ENCODE measurements at places on chromosomes 5 and 9.

GRCh38 chr5:39717176-39717897 lies 292.6 kb upstream of the DAB2 start:
- no peak for DNase-seq

DNA sequence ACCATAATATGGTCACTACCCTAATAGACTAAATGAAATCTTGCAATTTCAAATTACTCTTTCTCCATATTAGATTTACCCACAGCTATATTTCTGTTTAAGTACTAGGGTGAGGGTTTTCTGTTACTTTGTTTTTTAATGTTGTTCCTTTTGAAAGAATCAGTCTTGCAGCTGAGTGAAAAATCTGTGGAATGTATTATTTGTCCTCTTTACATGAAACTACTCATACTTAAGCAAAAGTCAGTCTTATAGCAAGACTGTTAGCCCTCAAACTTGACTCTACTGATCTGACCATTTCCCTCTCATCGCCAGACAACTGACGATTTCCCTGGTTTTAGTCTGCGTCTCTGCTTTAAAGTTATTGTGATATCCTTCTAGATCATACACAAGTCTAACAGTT lies 84.0 kb downstream of the PIK3R1 start:
- no peak for DNase-seq

DNA sequence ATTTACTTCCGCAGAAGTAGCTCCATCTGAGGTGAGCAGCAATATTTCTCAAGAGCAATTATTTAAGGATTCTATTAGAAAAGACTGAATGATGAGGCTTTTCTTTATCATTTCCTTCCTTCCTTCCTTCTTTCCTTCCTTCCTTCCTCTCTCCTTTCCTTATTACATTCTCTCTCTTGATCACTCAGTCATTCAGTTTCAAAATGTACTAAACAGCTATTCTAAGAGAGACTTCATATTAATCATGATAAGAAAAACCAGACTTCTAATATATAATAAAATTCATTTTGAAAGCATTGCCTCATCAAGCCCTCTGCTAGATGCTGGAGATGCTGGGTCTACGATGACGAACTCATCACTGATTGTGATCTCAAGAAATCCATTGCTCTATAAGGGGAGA lies 30.4 kb upstream of the PAPPA start:
- no peak for DNase-seq

DNA sequence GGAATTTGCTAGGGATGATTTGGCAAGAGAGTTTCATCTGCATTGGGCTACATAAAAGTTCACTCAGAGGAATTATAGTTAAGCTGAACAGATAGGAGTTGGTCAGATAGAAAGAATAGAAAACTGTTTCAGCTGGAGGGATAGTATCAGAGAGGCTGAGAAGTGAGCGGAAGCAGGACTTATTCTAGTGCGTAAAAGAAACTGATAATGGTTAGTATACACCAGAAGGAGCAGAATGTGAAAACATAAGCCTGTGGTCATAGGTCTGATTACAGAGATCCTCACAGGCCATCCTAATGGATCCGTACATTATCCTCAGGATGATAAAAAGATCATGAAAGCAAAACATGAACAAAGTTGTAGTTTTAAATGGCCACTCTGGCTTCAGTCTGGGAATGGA lies 585.2 kb downstream of the BRINP1 start:
- no peak for DNase-seq

DNA sequence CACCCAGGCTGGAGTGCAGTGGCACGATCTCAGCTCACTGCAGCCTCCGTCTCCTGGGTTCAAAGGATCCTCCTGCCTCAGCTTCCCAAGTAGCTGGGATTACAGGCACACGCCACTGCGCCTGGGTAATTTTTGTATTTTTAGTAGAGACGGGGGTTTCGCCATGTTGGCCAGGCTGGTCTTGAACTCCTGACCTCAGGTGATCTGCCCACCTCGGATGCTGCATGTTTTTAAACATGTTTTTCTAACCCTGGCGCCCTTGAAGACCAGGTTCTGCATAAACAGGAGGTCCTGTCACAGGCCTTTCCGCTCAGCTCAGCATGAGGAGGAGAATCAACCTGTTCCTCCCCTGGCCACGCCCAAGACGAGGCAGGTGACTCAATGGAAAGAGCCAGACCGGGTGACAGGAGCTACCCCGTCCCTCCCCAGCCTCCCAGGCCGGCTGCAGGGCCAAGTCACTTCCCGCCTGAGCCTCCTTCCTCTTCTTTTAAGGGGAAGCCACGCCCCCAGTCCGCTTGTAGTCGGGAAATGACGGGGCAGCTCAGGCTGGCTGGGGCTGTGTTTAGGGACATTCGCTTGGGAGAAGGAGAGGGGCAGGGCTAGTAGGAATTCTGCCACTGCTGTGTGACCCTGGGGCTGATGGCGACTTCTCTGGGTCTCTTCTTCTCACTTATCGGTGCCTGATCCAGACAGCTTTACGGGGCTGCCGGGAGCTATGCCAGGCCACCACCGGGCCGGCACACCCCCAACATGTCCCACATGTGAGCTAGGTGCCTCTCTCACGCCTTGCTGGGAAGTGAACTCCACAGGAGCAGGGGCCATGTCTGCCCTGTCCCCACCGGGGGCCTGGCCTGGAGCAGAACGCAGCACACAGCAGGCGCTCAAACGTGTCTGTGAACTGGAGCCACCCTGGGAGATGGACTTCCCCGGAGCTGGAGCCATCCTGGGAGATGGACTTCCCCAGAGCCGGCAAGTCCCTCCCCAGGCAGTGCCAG lies 6.1 kb downstream of the NOTCH1 start:
- peak; percentile 12 for DNase-seq

GRCh38 chr5:55713871-55714270 lies 1.7 kb upstream of the SLC38A9 start:
- DNase-seq = no peak

DNA sequence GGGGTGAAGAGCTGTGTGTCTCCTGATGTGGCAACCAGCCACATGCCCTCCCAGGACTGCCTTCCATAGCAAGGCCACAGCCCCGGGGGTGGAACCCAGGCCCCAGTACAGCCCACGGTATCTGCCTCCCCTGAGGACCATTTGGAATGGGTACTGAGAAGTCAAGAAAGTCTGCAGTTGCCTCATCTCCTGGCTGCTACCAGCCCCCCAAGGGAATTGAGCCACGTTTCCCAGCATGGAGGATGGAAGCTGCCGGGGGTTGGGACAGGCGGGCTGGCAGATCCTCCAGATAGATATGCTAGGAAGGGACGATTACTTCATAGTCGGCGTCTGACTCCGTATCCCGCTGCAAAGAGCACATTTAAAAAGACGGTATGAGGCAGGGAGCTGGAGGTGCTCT lies 5.5 kb upstream of the DMRT2 start:
- DNase-seq = no peak

GRCh38 chr5:134124289-134125038 lies 10.0 kb downstream of the TCF7 start:
- no peak for DNase-seq

DNA sequence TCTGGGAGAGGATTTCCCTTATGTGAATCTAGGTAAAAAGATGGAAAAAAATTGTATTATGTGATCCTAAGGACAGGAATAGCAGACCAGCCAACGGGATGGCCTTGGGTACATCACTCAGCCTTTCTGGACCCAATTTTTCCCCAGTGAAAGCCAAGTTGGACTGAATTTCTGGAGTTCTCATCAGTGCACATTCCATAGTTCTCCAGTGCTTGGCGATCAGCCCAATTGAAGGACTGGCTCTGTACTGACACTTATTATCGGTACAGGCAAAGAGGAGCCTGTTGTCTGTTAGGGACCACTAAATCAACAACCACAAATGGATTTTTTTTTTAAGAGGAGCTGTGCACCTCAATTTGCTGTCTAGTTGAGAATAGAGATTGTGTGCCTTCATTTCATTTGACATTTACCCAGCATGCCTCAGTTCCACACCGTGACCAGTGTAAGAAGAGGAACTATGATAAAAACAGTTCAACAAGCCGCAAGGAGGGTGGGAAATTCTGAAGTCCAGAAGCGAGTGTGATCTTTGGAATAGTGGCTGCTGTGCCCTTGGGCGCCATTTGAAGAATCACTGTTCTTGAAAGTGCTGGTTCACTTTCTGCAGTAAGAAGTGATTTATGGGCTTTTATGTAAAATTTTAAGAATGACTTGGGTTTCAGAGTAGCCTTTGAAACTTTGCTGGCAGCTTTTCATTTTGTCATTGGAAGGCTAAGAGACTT lies 8.0 kb downstream of the ARL10 start:
- no peak for DNase-seq

GRCh38 chr5:180959661-180960060 lies 29.0 kb upstream of the BTNL3 start:
- DNase-seq = no peak

- DNase-seq = no peak
These were observed 3.6 kb upstream of the RGS7BP start for GRCh38 chr5:64502196-64502595.

- DNase-seq = no peak
These were observed 121.9 kb upstream of the RFX3 start for GRCh38 chr9:3647652-3648051.

DNA sequence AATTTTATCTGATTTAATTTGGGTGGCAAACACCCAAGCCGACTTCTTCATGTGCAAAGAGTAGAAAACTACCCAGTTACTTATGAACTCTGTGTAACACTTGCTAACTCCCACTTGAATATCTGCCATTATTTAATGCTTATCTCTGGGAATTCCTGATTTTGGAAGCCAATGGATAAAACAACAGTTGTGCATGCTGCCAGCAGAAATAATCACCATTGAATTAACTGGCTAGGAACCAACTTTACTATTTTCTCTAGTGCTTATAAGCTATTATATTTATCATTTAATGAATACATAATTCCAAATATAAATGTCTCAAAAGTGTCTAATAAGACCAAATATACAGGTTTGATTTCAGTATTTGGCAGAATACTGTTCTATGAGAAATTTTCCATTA lies 85.7 kb downstream of the IZUMO3 start:
- no peak for DNase-seq

- no peak for DNase-seq
These were observed 25.7 kb downstream of the LVRN start for GRCh38 chr5:115988002-115988401.

DNA sequence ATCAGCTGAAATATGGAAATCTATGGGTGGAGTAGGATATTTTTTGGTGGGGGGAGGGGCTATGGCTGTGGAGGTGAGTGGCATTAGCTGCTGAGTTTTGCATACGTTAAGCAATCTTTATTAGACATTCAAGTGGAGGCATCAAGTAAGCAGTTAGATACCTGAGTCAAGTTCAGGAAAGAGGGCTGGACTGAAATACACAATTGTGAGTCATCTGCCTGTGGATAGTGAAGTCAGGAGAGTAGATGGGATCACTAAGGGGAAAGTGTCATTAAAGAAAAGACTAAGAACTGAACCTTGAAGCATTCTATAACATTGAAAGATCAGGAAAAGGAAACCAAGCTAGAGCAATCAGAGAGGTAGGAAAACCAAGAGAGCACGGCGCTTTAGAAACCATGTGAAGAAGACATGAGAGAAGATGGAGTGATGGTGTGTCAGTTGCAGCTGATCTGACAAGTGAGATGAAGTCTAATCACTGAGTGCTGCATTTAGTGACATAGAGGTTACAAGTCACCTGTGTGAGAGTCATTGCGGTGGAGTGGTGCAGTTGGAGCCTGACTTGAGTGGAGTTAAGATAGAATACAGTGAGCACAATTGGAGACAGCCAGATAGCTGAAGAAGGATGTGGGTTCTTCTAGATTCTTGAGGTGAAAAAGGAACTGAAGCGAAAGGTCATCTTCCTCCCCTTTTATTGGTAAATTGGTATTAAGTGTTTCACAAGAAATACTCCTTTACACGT lies 88.7 kb downstream of the PIP5K1B start:
- DNase-seq = no peak

DNA sequence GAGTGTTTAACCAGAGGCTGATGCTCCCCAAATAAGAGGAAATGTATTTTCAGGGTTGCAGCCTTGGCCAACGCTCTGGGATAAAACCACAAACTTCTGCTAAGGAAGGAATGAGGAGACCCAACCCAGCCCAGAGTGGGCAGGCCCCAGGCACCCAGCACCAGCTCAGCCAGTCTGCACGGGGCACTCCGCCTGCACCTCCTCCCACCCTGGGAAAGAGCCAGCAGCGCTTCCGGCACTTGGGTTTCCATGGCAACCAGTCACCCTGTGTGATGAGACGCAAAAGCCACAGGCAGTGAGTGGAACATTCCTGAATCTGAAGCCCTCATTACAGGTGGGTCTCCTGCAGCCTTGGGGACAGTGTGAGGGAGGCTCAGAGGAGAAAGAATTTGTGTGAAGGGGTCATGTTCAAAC lies 85.2 kb upstream of the ZBTB43 start:
- DNase-seq = peak; percentile 64

GRCh38 chr9:36126016-36126730 lies 10.4 kb upstream of the GLIPR2 start:
- no peak for DNase-seq

- DNase-seq = no peak
These were observed 128.3 kb downstream of the EFNA5 start for GRCh38 chr5:107542428-107542827.

- DNase-seq = no peak
These were observed 276.9 kb downstream of the EFNA5 start for GRCh38 chr5:107393851-107394250.

GRCh38 chr9:137429974-137430722 lies 7.0 kb downstream of the NOXA1 start:
- no peak for DNase-seq

DNA sequence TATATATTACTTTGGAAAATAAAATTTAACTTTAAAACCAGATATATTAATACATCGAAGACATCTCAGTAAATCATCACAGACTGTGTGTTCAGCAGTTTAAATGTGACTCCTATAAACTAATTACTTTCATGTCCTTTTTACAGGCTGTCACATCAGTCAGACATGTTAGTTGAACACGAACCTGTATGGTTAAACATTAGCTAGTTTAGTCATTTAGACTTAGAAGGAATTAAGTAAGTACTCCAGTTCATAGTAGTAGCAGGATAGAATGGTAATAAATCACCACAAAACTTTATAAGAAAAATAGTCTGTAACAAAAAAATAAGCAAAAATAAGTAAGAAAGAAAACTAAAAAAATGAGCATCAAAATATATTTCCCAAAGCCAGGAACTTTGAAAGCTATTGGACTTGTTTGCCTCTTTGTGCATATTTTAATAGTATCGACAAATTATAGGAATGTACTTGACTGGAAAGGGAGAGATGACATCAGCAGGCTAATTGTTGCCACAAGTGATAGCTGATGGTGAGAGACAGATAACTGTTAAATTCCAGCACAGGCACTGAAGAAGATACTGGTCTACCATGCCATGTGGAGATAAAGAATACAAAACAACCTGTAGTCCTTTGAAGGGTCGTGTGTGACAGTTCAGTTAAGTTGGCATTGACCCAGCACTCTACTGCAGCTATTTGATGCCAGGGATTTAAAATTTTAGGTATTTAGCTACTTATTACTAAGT lies 83.9 kb downstream of the RIC1 start:
- DNase-seq = no peak
